Upper lobe of right lung (tissue), 1 donor: ENCODE measurements at places on chromosomes 1 and 21. TPM values are rescaled to one million over a fixed set of nuclear protein-coding genes. Genes with fewer than 3 reads are reported as not detected.

C1orf141 gene
- total RNA-seq, result not detected

ASAP3 gene
- 35.9 TPM for total RNA-seq

HSD3B2 gene
- total RNA-seq, result not detected

CCDC27 gene
- total RNA-seq, result not detected

NFASC gene
- 24.1 TPM for total RNA-seq

GRCh38 chr1:31795096-31795675, 20.6 kb downstream of the SPOCD1 start:
- peaks cover 10% of the 10 kb centered on the region for H3K27me3 ChIP-seq
- H3K27ac ChIP-seq, result no peak overlapping the region
- no peaks in the 10 kb centered on the region for H3K4me1 ChIP-seq
- DNase-seq, result no peak
- H3K4me3 ChIP-seq, result no peak overlapping the region

GRCh38 chr1:203480525-203481084, 5.0 kb downstream of the PRELP start:
- peak overlapping the region; percentile 46 for H3K4me3 ChIP-seq
- DNase-seq, result peak; percentile 84
- peak overlapping the region; percentile 60 for H3K27ac ChIP-seq

DNA sequence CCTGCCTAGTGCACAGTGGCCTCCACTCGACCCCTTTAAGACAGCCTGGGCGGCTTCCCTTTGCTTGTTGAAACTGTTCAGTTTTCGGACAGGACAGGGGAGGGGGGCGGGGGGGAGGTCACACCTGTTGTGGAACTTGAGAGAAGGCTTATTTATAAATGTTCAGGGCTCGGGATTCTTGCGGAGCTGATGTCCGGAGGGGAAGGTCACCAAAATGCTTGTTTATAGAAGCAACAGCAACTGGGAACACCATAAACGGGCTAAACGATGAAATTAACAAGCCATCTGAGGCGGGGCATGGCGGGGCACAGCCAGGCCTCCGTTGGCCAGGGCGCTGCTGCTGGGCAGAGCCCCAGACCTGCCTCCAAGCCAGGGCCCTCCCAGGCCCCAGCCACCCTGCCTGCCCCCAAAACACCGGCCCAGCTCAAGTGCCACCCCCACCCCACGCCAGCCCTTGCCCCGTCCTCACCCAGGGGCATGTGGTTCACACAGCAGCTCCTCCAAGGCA, 59.8 kb upstream of the CASZ1 start:
- H3K4me3 ChIP-seq, result no peak overlapping the region
- peak; percentile 56 for DNase-seq
- H3K27ac ChIP-seq, result no peak overlapping the region
- no peaks in the 10 kb centered on the region for H3K4me1 ChIP-seq

GRCh38 chr1:26994787-26995517, 1.5 kb downstream of the TRNP1 start:
- no peaks in the 10 kb centered on the region for H3K36me3 ChIP-seq
- peaks cover 21% of the 10 kb centered on the region for H3K27me3 ChIP-seq

- H3K27ac ChIP-seq, result no peak overlapping the region
- no peak for DNase-seq
- no peaks in the 10 kb centered on the region for H3K4me1 ChIP-seq
- no peaks in the 10 kb centered on the region for H3K27me3 ChIP-seq
- H3K36me3 ChIP-seq, result no peaks in the 10 kb centered on the region
Observed at GRCh38 chr1:157404614-157405013, 147.7 kb downstream of the FCRL5 start.

DNA sequence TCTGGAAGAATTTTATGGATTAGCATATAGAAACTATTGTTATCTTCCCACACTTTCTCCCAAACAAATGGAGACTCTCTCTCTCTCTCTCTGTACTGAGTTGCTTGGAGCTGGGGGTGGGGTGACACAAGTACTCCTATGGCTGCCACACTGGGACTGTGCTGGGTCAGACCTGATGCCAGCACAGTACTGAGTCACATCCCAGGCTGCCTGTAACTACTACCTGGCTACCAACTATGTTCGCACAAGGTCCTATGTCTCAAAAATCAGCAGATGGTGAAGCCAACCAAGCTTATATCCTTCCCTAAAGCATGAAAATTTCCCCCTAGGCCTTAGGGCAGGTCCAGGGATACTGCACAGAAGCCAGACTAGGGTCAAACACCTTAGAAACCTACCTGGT, 66.6 kb downstream of the FAF1 start:
- no peaks in the 10 kb centered on the region for H3K36me3 ChIP-seq
- H3K27me3 ChIP-seq, result no peaks in the 10 kb centered on the region
- no peak overlapping the region for H3K4me3 ChIP-seq
- no peak for DNase-seq
- H3K4me1 ChIP-seq, result no peaks in the 10 kb centered on the region

DNA sequence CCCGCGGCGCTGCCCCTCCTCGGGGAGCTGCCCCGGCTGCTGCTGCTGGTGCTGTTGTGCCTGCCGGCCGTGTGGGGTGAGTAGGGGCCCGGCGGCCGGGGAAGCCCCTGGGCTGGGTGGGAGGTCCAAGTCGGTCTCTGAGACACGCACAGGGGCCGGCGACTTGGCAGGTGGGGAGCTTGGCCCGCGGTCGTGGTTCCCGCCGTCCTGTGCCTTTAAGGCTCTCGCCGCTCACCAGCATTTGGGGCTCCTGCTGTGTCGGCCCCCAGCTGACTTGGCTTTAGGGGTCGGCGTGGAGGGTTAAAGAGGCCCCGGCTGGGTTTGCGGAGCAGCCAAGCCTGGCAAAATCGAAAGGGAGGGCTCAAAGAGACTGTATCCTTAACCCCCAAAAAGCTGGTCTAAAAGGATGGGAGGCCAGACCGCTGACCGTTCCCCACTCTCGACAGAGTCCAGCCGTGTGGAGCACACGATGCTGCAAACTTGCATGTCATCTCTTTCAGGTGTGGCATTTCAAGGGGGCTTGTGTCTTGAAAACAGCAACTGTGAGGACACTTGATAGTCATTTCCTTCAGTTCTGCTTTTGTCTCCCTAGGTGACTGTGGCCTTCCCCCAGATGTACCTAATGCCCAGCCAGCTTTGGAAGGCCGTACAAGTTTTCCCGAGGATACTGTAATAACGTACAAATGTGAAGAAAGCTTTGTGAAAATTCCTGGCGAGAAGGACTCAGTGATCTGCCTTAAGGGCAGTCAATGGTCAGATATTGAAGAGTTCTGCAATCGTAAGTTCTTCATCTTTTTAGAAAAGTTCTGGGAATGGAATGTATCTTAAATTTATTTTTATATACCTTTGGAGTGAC, 540 bp downstream of the CD55 start:
- H3K36me3 ChIP-seq, result peaks cover 35% of the 10 kb centered on the region
- peaks cover 8% of the 10 kb centered on the region for H3K4me1 ChIP-seq
- no peaks in the 10 kb centered on the region for H3K27me3 ChIP-seq

- no peak for DNase-seq
- H3K4me1 ChIP-seq, result peaks cover 26% of the 10 kb centered on the region
- H3K36me3 ChIP-seq, result no peaks in the 10 kb centered on the region
- H3K27ac ChIP-seq, result no peak overlapping the region
Observed at GRCh38 chr1:206971029-206971655, 882 bp upstream of the FCAMR start.
